ENCODE measurements at places on chromosomes 7 and 10.

- no peak for DNase-seq
Observed at GRCh38 chr10:78577712-78578111, 491.1 kb upstream of the ZMIZ1 start.

GRCh38 chr10:118764195-118764594 is 9.4 kb upstream of the CACUL1 start:
- DNase-seq: no peak

DNA sequence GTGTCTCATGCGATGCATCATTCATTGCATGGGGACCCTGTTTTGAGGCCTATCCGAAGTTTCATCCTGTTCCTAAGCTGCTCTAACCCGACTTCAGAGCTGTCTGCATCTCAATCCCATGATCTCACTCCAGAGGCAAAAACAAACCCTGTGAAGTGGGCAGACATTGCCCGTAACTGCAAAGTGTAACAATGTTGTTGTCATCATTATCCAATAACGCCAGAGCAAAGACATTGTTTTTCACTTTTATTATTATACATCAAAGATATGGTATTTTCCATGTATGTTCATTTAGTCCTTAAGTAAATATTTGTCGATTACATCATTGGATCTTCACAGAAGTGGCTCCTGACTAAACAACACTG is 246.7 kb downstream of the KLF6 start:
- DNase-seq: no peak

- DNase-seq: no peak
Observed at GRCh38 chr10:90589825-90590224, 268.0 kb downstream of the HTR7 start.

- no peak for DNase-seq
Observed at GRCh38 chr10:3741688-3742461, 43.1 kb downstream of the KLF6 start.

GRCh38 chr7:63953181-63953580 is 45.5 kb upstream of the ZNF722 start:
- DNase-seq: no peak

DNA sequence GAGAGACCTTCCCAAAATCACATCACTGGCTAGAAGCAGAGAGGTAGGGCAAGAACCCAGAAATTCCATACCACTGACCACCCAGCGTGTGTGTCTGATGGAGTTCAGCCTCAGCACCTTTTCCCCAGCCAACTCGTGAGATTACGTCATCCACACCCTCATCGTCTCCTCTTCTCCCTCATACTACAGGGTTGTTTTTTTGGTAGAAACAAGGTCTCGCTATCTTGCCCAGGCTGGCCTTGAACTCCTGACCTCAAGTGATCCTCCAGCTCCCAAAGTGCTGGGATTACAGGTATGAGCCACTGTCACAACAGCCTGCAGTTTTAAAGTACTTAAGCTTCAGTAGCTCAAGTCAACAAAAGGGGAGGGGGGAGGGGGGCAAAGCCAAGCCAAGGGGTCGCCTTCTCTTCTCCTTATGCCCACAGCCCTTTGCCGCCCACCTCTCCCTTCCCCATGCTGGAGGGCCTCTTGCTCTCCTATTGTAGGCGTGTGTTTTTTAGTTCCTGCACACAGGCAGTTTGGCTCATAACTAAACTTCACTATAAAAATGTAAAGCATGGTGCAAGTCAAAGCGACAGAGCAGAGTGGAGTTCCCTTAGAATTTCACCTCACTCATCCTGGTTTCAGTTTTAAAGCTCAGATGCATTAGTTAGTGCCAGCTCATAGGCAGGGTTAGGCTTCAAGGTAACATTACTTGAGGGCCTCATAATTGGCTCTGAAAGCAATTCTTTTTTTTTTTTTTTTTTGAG is 5.2 kb upstream of the PRDX3 start:
- DNase-seq: no peak

GRCh38 chr7:103346396-103346795 is 1.0 kb upstream of the PSMC2 start:
- DNase-seq: no peak
